ENCODE measurements at places on chromosomes 1 and 21.

- DNase-seq, result no peak
Observed at GRCh38 chr21:33171616-33172169, 58.0 kb upstream of the IFNAR2 start.

DNA sequence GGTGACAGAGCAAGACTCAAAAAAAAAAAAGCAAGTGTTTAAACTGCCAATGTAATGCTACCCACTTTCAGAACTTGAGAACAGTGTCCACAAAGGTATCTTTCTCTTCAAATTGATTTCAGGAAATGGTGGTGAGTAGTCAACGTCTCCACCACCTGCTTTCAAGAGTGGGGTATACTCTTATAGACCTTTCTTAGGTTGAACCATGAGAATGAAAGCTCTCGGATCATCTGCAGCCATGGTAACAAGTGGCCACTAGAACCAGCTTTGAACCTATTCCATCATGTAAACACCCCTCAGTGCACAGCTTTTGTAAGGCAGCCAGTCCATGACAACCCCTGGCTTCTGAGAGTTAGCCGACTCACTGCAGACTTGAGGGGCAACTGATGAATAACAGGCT lies 107.4 kb downstream of the NTPCR start:
- DNase-seq, result no peak

DNA sequence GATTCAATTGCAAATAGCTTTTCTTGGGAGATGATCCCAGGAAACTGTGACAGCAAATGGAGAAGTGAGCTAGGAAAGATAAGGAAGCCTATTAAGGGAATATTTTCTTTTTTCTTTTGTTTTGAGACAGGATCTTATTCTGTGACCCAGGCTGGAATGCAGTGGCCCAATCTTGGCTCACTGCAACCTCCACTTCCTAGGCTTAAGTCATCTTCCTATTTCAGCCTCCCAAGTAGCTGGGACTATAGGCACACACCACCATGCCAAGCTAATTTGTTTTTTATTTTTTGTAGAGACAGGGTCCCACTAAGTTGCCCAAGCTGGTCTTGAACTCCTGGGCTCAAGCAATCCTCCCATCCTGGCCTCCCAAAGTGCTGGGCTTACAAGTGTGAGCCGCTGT lies 433.7 kb downstream of the RPS6KC1 start:
- DNase-seq, result no peak

GRCh38 chr1:61395146-61395800 lies 312.9 kb downstream of the NFIA start:
- no peak for DNase-seq

GRCh38 chr1:5751833-5752745 lies 240.1 kb downstream of the NPHP4 start:
- no peak for DNase-seq

DNA sequence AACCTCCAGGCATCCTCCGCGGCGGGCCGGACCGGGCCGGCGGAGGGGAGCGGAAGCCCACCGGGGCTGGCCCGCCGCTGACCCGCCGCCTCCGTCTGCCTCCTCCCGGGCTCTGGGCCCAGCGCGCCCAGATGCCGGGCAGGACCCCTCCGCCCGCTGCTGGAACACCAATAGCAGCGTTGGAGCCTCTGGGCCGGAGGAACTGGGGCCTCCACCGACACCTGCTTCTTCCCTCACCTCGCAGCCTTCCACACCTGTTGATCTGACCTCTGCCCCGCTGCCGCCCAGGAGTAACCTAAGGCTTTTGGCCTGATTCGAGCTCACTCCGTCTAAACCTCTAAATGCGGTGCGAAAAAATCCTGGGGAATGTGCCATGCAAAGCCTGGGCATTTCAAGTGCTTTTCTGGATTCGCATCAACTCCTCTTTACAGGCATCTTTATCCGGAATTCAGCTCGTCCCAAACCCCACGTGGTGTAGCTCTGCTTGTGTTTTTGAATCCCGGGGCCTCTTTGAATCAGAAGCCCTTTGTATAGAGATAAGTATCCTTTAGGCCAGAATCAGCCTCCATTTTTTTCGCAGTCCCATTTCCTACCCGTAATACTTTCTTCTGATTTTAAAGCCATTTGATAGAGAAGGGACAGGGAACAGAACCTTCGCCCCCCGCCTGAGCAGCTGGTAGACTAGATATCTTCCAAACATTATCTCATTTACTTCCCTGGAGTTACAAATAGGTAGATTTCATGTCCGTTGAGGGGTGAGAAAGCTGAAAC lies 680 bp upstream of the CNN3 start:
- DNase-seq, result no peak

GRCh38 chr1:153612755-153613331 lies at the start of gene S100A16:
Gene S100A16 (minus strand): TSS chr1:153613137. CDS start chr1:153608151, 4,986 bp downstream.
- peak; percentile 93 for DNase-seq

DNA sequence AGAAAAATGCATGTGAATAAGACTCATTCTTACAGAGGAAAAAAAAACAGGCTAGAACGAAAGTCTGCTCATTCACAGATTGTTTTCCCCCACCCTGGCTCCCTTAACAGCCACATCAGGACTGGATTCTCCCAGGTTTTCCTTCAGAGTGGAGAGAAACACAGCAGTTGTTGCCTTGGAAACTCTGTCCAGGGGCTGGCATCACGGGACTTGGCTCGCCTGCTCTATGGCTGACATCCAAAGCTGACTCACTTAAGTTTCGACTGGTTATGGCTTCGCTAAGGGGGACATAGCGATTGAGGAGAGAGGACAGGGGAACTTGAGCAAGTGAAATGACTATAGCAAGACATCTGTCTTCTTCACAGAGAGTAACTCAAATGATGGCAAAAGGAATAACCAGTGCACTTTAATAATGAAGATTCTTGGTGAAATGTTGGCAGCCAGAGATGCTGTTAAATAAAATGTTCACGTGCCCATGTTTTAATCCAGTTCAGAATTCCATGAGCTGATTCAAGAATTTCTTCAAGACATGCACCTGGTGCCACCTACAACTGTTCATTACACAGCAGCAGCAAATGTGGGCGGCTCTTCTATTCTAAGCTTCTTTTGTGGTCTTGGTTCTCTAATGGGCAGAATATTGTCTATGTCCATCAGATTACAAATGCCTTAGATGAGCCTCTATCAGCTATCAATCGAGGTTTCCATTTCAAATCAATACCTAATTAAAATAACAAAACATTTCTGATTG lies 21.8 kb downstream of the MIS18A start:
- peak; percentile 93 for DNase-seq

- DNase-seq, result no peak
Observed at GRCh38 chr1:2258996-2259395, 30.9 kb downstream of the SKI start.

- no peak for DNase-seq
Observed at GRCh38 chr1:150017206-150017750, 6.8 kb upstream of the OTUD7B start.

- DNase-seq, result no peak
Observed at GRCh38 chr1:116733476-116734365, 20.5 kb upstream of the CD2 start.

- no peak for DNase-seq
Observed at GRCh38 chr1:74531796-74532195, 19.4 kb upstream of the LRRC53 start.

DNA sequence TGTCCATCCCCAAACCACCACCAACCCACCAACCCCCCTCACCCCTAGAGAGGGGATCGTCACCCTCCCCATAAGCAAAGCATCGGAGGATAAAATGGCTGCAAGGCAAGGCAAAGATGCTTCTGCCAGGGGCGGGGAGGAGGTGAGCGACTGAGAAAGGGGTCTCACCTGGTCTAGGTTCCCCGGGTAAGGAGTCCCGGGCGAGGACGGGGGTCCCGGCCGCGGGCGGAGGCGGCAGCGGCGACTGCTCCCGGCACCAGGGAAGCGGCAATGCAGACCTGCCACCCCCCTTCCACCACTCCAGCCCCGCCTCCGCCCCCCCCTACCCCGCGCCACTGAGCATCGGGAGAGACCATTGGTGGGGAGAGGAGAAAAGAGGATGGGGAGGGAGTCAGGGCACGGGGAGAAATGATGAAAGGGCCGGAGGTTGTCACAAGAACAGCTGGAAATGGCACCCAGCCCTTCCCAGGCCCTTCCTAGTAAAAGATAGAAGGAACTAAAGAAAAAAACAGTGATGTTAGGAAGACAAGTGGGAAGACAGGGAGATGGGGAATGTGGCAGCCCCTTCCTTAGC lies at the start of gene SV2A:
TSS of gene SV2A (minus strand) at position 274 of the 574 bp plus-strand sequence. CDS start 4,004 bp downstream, outside the sequence.
- DNase-seq, result peak; percentile 85

- no peak for DNase-seq
Observed at GRCh38 chr1:205350691-205351141, 6.0 kb downstream of the KLHDC8A start.

- no peak for DNase-seq
Observed at GRCh38 chr1:248787430-248787829, 31.9 kb upstream of the LYPD8 start.

GRCh38 chr1:188249811-188250210 lies 1421.1 kb downstream of the PLA2G4A start:
- DNase-seq, result no peak

DNA sequence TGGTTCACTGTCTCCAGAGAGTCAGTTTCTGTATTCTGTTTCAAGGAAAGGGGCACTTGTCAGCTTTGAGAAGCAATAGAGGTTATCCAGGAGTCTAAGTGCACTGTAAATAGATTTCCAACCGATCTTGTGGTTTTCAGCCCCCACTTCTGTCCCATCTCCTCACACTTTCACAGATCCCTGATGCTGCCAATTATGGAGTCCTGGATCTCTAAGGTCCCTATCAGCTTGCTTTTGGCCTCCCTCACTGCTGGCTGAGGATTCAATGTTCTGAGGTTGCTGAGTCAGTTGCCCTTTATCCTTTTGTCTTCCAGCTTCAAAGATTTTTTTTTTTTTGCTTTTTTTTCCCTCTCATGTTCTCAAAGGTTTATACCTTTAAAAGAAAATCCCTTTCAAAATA lies 98.4 kb downstream of the DIRAS3 start:
- no peak for DNase-seq

- no peak for DNase-seq
Observed at GRCh38 chr1:40973912-40974311, 5.6 kb upstream of the CTPS1 start.

- no peak for DNase-seq
Observed at GRCh38 chr1:151708891-151709290, 7.7 kb downstream of the CELF3 start.

DNA sequence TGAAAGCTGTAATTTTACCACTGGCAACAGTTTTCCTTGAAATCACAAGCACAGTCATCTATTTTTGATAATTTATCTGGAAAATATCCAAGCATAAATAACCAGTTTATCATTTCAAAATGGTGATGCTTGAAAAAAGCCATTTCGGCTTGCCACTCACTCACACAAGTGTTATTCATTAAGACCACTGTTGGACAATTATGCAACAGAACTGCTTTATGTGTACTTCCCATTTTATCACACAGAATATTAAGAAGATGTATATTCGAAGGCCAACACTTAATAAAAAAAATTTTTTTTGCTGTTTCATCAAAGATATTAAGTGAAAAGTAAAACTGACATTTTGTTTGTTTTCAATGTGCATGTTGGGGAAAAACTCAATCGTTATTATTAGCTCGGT lies 62.3 kb downstream of the EIF4G3 start:
- no peak for DNase-seq

GRCh38 chr1:47680815-47681475 lies 243.1 kb downstream of the FOXD2 start:
- DNase-seq, result peak; percentile 64

GRCh38 chr1:60033066-60033465 lies 40.5 kb downstream of the C1orf87 start:
- no peak for DNase-seq

DNA sequence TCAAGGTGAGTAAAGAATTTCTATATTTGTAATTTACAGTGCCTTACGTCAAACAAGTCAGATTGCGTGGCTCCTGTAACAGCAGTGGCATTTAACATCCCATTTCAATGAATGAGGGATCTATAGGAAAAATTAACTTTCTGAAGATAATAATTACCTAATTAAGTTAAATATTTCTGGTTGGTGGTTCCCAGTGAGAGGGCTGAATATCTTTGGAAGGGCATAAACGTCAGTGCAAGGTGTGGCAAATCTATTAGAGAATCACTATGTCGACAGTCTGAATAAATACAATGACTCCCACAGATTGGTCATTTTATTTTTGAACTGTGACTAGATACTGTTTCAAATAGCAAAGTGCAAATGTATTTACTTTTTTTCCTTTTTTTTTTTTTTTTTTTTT lies 80.0 kb downstream of the S1PR1 start:
- DNase-seq, result no peak

DNA sequence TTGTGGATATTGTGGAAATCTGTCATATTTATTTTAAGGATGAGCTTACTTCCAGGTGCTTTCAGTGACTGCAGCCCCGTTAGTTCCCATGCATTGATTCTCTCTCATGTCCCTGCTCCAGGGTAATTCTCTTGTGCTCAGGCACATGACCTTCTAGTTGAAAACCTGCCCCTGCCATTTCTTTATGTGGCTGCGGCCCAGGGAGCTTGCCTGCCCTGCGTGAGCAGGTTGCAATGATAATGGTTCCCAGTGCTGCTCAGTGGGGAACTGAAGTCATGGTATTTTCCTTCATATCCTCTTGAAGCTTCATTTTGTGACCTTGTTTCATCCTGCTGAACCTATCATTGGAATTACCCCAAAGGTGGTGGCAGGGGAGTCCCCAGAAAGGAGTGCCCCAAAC lies 229.8 kb downstream of the DISC1 start:
- DNase-seq, result no peak

GRCh38 chr1:63328781-63329180 lies 6.4 kb downstream of the FOXD3 start:
- no peak for DNase-seq

DNA sequence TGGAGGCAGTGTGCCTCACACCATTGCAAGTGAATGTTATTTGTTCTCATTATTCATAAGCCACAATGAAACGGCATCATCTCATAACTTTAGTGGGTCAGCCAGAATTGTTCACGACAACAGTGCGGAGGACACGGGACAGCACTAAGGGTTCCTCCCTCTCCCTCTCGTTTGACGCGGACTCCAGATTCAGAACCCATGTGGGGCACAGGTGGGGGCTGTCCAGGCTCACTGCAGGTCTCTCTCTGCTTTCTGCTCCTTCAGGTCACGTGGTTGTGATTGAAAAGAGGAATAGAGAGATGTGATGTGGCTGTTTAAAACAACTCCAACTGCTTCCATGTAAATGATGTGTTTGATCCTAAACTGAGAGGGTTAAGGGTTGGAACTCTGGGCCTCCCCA lies 13.5 kb downstream of the RUNX1 start:
- DNase-seq, result no peak

DNA sequence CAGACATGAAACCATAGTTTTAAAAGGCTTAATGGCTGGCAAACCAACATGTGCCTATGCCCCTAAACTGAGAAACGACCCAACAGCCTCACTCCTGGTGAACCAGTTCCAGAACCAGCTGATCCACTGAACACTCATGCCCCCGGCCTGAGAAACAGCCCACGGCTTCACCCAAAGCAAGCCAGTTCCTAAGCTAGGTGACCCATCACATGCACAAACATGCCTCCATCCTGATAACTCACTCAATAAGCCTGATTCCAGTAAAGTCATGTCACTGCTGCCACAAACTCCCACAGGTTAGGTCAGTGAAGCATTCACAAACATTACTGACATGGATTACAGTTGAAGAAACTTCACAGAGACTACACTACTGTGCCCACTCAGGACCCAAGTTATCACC lies 161.6 kb downstream of the USH2A start:
- no peak for DNase-seq

Data from coronary artery (tissue), 2 donors.